ENCODE measurements at places on chromosomes 6 and 20. TPM values are rescaled to one million over a fixed set of nuclear protein-coding genes. Genes with fewer than 3 reads are reported as not detected.

HLA-DQB1 gene
- total RNA-seq = 1.8 TPM

ENPP5 gene
- total RNA-seq = 17.7 TPM

DNA sequence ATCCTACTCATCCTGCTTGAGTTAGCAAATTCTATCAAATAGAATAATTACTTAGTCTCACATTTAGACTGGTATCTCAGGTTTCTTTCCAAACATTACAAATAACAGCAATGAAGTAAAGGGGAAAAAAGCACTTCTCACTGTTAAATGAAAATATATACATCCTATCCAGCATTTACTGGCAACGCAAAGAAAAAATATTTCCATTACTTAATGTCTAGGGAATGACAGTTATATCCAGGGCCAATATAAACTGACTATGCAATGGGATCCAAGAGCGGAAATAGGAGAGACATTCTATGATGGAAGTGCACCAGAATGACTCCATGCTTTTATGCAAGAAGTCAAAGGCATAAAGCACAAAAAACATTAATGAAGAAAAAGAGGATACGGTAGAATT lies 60.3 kb downstream of the ME1 start:
- DNase-seq = no peak

DNA sequence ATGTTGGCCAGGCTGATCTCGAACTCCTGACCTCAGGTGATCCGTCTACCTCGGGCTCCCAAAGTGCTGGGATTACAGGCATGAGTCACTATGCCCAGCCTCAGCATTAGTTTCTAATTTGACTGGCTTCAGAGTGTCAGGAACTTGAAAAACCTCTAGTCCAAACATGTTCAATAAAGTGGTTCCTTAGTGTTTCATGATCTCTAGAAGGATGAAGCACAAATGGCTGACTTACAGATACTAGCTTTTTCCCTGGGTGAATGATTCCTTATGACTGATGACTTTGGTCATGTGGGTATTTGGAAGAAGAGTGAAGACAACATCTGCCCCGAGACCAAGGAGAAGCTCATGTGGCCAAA lies 16.4 kb downstream of the GLYATL3 start:
- no peak for DNase-seq

GRCh38 chr6:156273065-156273711 lies 504.0 kb upstream of the ARID1B start:
- DNase-seq = no peak

DNA sequence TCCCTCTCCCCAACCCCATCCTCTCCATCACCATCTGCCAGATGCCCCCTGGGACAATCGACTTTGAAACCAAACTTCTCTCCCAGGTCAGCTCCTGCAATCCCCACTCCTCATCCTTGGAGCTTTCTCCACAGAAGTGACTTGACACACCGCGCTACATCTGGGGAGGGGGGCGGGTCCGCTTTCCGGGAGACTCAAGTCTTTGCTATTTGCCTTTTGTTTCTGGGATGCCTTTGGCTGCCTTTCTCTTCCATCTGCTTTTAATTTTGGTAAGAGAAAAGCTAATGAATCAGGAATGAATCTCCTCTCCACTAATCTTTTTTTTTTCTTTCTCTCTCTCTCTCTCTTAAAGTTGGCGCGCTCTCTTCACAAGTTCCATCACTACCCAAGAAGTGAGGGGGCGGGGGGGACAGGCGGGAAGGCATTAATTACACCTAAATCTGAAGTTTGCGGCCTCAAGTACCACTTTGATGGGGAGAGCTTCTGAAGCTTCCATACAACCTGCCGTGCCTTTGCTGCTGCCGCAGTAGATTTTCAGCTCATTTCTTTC lies 664 bp upstream of the TPBG start:
- DNase-seq = no peak

DNA sequence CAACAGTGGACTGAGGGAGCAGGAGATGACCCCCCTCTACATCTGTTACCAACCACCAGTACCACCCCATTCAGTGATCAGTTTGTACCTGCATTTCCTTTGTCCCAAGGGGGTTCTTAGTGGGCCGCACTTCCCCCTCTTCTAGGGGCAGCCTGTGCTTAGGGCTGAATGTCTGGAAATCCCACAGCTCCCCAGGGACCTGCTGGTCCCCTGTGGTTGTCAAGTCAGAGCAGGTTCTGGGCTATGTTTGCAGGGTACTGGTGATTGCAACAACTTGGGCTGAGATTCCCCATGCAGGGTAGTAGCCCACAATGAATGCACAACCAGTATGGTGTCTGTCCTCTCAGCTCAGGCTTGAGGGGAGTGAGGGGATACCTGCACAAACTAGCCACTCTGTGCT lies 39.7 kb upstream of the COL10A1 start:
- no peak for DNase-seq

Data from right atrium auricular region (tissue), 2 donors.